ENCODE measurements at places on chromosomes 12 and 14. TPM values are rescaled to one million over a fixed set of nuclear protein-coding genes. Genes with fewer than 3 reads are reported as not detected.

- no peaks in the 10 kb centered on the region for H3K27me3 ChIP-seq
- H3K36me3 ChIP-seq, result peaks cover 7% of the 10 kb centered on the region
- H3K4me3 ChIP-seq, result no peak overlapping the region
- H3K4me1 ChIP-seq, result peaks cover 4% of the 10 kb centered on the region
Measured at GRCh38 chr12:27002141-27002540, 12.0 kb downstream of the TM7SF3 start.

DNA sequence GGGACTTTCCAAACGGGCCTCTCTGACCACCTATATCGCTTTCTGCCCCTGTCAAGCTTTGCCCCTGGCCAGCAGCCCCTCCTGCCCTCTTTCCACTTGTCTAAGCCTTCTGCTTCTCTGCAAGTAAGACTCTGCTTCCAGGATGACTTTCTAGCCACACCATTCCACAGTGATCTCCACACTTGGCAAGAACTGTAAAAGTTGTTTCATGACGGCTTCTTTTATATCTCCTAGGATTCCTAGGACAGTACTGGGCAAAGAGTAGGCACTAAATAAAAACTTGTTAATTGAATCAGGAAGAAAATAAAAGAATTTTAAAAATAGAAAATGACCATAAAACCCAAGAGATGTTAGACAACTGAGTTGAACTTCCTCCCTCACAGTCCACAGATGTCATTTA, 1.8 kb upstream of the PTPN21 start:
- H3K36me3 ChIP-seq, result no peaks in the 10 kb centered on the region
- peaks cover 23% of the 10 kb centered on the region for H3K4me1 ChIP-seq
- H3K27me3 ChIP-seq, result no peaks in the 10 kb centered on the region
- H3K4me3 ChIP-seq, result no peak overlapping the region
- no peak for DNase-seq

GRCh38 chr12:30399859-30400258, 295.8 kb downstream of the IPO8 start:
- no peaks in the 10 kb centered on the region for H3K4me1 ChIP-seq
- no peak for DNase-seq
- H3K27ac ChIP-seq, result no peak overlapping the region
- no peaks in the 10 kb centered on the region for H3K36me3 ChIP-seq
- H3K4me3 ChIP-seq, result no peak overlapping the region
- H3K27me3 ChIP-seq, result no peaks in the 10 kb centered on the region

- no peak overlapping the region for H3K4me3 ChIP-seq
- no peak overlapping the region for H3K27ac ChIP-seq
- no peak for DNase-seq
- no peaks in the 10 kb centered on the region for H3K27me3 ChIP-seq
- peaks cover 2% of the 10 kb centered on the region for H3K36me3 ChIP-seq
Measured at GRCh38 chr14:90730206-90730766, 85.9 kb downstream of the TTC7B start.

The TNS2 gene
- 11.7 TPM for total RNA-seq

The CABP1 gene
- total RNA-seq, result 0.08 TPM

The HSP90AA1 gene
- 386 TPM for total RNA-seq

The RNASE3 gene
- 12.2 TPM for total RNA-seq
